ENCODE measurements at places on chromosomes 4 and X. TPM values are rescaled to one million over a fixed set of nuclear protein-coding genes. Genes with fewer than 3 reads are reported as not detected.

Gene LPAR4
- polyA plus RNA-seq: 0.19 TPM

Gene MAGT1
- polyA plus RNA-seq: 102 TPM

Gene MTMR8
- 0.07 TPM for polyA plus RNA-seq

Gene VSIG1
- polyA plus RNA-seq: 0.20 TPM

Gene TMPRSS11B
- not detected for polyA plus RNA-seq

Gene ARHGAP6
- 11.5 TPM for polyA plus RNA-seq

Gene SLC25A43
- polyA plus RNA-seq: 25.7 TPM

Gene EPHA5
- polyA plus RNA-seq: 0.16 TPM

Gene KLB
- polyA plus RNA-seq: not detected

DNA sequence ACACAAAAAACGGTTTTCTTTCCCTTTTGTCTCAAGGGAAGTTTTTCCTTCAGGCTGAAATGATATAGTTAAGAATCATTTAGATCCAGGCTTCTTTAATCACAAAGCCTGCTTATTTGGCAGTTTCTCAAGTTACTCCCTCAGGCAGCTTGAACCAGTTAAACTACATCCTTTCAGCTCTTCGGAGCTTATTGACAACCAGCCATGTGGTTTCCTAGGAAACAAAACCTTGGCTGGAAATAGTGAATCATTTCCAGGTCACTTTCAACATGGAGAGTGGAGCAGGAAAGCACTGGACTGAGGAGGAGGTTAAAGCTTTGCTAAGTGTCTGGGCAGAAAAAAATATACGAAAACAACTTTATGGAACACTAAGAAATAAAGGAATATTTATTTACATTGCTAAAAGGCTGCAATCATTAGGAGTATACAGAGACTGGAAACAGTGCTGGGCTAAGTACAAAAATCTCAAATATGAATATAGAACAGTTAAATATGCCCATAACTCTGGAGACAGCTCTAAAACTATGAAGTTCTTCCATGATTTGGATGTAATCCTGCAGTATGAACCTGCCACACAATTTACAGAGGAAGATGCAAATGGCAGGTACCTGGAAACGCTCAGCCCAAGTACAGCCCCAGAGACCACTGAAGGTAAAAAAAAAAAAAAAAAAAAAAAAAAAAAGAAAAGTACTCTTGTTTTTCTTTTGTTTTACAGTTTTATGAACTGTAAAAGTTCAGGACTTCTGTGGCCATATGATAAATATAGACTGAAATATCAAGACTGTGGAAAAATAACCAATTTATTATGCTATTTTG lies 23.2 kb upstream of the AASDH start:
- peak; percentile 98 for DNase-seq

- DNase-seq: no peak
Measured at GRCh38 chr4:182885022-182885737, 32.0 kb downstream of the DCTD start.

DNA sequence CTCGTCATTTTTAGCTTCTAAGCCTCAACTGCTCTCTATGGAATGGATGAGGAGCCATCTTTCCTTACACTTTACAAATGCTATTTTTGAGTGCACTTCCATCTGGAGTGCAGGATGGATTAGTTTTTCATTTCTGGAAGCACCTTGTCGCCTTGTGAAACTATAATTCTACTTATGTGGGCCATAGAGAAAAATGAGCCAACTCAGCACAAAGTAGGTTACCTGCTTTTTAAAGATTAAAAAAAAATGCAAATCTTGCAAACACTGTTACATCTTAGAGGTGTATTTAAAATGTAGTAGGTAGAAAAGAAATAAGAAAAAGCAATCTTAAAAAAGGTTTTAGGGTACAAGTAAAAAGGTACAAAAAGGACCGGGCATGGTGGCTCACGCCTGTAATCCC lies 10.9 kb downstream of the BOD1L1 start:
- no peak for DNase-seq

GRCh38 chrX:115939070-115939469 lies 231.5 kb upstream of the AGTR2 start:
- no peak for DNase-seq

- no peak for DNase-seq
Measured at GRCh38 chr4:81806485-81806884, 334.8 kb upstream of the RASGEF1B start.

DNA sequence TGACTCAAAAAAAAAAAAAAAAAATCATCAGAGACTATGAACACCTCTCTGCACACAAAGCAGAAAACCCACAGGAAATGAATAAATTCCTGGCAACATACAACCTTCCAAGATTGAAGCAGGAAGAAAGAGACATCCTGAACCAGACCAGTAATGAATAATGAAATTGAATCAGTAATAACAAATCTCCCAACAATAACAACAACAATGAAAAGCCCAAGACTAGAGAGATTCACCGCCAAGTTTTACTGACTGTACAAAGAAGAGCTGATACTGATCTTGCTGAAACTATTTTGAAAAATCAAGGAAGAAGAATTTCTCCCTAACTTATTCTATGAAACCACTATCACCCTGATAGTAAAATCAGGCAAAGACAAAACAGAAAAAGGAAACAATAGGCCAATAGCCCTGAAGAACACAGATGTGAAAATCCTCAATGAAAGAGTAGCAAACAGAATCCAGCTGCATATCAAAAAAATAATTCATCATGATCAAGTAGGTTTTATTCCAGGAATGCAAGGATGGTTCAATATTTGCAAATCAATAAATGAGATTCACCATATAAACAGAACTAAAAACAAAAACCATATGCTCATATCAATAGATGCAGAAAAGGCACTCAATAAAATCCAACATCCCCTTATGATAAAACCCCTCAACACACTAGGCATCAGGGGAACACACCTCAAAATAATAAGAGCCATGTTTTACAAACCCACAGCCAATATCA lies 31.0 kb upstream of the PLK4 start:
- DNase-seq: peak; percentile 12

DNA sequence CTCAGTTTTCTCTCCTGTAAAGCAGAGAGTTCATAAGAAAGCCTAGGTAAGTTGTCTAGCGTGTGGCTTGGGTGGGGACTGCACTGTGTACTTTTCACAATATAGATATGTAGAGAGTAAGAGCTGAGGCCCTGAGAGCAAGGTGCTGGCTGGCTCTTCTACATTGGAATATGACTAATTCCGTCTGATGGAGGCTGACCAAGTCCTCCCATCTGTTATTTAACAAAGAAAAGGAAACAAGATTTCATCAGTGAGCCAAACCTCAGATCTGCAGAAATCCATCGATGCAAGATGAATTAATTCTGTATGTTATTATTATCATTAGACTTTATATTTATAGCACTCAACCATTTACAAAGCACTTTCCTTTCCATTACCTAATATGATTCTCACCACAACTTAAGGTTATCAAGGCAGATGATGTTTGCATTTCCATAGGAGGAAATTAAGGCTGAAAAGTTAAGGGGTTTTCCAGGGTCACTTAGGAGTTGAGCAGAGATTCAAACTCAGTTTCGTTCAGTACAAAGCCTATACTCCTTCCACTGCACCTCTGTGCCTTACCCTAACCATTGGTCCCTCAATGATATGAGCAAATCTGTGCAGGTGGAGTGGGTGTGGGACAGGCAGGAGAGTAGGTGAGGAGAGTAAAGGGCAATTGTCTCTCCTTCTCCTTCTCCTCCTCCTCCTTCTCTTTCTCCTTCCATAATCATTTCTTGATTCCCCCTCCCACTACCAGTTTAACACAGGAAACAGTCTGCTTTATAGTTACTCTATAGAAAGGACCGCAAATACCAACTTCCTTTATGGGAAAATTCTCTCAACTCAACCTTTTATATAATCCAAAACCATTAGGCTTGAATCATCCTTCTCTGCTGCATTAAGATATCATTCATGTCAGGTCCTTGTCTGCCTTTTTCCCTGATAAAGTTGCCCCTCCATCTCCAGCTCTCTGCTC lies 27.6 kb upstream of the SRD5A3 start:
- DNase-seq: peak; percentile 63

DNA sequence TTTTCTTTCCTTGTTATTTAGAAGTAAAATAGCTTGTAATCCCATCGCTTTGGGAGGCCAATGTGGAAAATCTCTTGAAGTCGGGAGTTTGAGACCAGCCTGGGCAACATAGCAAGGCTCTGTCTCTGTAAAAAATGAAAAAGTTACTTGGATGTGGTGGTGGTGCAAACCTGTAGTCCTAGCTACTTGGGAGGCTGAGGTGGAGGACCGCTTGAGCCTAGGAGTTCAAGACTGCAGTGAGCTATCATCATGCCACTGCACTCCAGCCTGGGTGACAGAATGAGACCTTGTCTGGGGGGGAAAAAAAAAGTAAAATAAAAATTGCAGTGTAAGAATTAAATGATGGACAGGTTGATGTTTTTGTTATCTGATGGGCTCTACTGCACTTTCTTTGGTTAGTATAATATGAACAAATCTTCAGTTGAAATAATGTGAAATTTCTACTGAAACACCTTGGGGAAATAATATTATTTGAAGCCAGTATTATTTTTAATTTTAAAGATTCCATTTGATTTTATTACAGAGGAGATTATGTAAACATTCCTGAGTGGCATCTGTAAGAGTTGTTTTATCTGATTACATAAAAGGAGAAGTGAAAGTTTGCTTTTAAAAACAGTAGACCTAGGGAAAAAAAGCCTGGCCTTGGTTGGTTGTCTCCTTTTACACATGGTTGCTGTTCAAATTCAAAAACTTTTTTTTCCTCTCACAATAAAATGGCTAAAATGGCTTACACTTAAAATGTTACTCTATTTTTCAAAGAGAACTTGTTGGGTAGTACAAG lies 10.5 kb upstream of the NDUFC1 start:
- DNase-seq: no peak

GRCh38 chrX:71067712-71068043 lies 456 bp downstream of the SNX12 start:
- no peak for DNase-seq

- no peak for DNase-seq
Measured at GRCh38 chr4:16079046-16079445, 4.8 kb downstream of the PROM1 start.

GRCh38 chr4:679104-679481 lies 4.8 kb downstream of the MYL5 start:
- no peak for DNase-seq

DNA sequence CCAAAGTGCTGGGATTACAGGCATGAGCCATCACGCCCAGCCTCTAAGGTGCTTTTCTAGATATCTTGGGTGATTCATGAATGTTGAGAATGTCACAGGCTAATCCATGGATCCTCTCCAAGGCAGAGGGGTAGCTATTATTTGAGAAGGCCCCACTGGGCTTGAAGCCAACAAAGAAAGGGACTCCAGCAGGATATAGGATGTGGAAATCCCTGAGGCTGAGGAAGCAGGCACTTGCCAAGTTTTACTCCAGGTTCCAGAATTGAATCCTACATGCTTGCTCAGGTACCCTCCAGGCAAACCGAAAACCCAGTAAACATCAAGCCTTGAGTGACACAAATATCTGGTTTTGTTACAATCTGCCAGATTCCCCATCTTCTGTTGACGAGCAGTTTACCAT lies 15.8 kb downstream of the NLGN3 start:
- DNase-seq: no peak

GRCh38 chr4:139617702-139618490 lies 47.7 kb upstream of the MGST2 start:
- DNase-seq: no peak

DNA sequence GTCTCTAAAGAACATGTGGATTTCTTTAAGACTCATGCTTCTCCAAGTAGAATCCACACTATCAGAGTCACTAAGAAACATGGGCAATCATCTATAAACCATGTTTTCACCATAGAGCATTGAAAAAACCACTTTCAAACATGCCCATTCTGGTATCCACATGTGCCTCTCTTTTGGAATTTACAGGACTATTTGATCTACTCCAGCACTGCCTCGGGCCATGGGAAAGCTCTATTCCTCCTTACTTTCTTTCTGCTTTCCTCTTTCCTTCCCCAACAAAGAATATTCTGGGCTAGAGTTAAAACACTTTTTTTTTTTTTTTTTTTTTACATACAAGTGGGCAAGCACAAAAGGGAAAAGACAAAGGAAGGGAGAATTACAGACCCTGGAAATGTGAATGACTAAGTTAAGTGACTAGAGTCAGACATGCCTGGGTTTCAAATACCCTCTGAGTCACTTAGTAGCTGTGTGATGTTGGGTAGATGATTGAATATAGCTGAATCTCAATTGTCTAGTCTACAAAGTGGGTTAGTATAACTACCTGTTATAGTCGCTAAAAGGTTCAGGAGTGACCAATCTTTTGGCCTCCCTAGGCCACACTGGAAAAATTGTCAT lies 847.7 kb upstream of the INTU start:
- peak; percentile 48 for DNase-seq

- DNase-seq: peak; percentile 50
Measured at GRCh38 chr4:111991797-111992196, 153.5 kb upstream of the FAM241A start.

All from fibroblast of lung (primary cell).